ENCODE measurements at places on chromosomes 12 and 14. TPM values are rescaled to one million over a fixed set of nuclear protein-coding genes. Genes with fewer than 3 reads are reported as not detected.

GRCh38 chr14:46432516-46432915, 219.1 kb downstream of the RPL10L start:
- DNase-seq: no peak
- no peaks in the 10 kb centered on the region for H3K4me1 ChIP-seq
- no peak overlapping the region for H3K4me3 ChIP-seq
- H3K27ac ChIP-seq: no peak overlapping the region

DNA sequence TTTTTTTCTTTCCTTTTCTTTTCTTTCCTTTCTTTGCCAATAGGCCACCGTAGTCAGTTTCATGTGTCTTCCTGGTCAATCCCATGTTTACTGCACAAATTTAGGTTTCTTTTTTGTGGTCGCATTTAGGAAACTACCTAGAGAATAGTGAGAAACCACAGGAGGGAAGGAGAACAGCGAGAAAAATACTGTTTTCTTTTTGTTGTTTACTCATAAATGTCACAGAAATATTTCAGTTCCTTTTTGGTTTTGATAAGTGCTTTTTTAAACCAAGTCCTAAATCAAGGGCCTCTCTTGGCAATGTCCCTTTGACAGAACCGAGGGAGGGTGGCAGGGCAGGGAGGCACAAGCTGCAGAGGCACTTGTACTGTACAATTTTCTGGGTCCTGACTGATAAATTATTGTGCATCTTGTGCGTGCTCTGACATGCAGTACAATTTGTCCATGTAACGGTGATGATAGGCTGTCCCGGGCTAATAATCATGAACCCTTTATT, 326.1 kb downstream of the CACNA1C start:
- H3K27me3 ChIP-seq: no peaks in the 10 kb centered on the region
- no peak overlapping the region for H3K4me3 ChIP-seq
- no peak for DNase-seq
- H3K36me3 ChIP-seq: no peaks in the 10 kb centered on the region

- DNase-seq: no peak
- H3K4me3 ChIP-seq: no peak overlapping the region
- no peaks in the 10 kb centered on the region for H3K27me3 ChIP-seq
- peak overlapping the region; percentile 86 for H3K27ac ChIP-seq
Measured at GRCh38 chr12:111430433-111431353, 25.0 kb downstream of the SH2B3 start.

DNA sequence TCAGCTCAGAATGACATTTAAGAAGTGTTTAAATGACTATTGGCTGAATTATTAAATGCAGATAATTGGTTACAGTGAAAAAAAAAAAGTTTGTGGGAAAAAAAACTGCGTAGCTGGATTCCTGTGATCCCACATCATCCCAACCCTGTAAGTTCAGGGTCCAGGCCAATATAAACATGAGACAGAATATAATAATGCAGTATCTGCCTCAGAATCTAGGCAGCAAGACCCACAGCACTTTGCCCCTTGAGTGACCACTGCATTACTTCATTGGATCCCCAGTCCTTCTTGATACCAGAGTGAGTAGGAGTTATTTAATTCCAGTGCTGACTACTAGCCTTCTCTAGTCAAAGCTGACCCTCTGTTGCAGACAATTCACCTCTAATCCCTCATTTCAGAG, 272.6 kb downstream of the CCER1 start:
- no peak overlapping the region for H3K4me3 ChIP-seq
- no peaks in the 10 kb centered on the region for H3K36me3 ChIP-seq
- no peak for DNase-seq
- no peaks in the 10 kb centered on the region for H3K27me3 ChIP-seq
- no peaks in the 10 kb centered on the region for H3K4me1 ChIP-seq

- DNase-seq: no peak
- H3K36me3 ChIP-seq: no peaks in the 10 kb centered on the region
- H3K4me1 ChIP-seq: no peaks in the 10 kb centered on the region
- H3K4me3 ChIP-seq: no peak overlapping the region
- H3K27me3 ChIP-seq: no peaks in the 10 kb centered on the region
Measured at GRCh38 chr12:114820796-114821195, 136.8 kb upstream of the TBX3 start.

DNA sequence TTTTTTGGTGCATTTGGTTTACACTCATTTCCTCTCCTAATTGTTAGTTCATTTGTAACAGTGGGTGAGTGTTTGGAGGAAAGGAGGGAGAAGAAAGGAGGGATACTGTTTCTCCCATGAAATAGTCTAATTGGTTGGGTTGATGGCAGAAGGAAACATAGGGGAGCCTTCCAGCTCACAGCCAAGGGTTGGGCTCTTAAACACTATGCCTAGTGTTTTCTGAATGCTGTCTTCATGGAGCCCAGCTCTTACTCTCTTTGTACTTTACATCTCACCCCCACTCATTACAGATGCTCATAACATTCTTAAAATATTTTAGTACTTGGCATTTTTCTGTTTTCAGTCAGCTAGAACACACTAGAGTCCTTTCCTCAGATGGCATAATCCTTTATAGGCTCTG, 38.2 kb downstream of the BAZ2A start:
- peaks cover 23% of the 10 kb centered on the region for H3K36me3 ChIP-seq
- peaks cover 12% of the 10 kb centered on the region for H3K4me1 ChIP-seq
- H3K4me3 ChIP-seq: no peak overlapping the region
- no peak for DNase-seq

GRCh38 chr12:110619534-110619953, 5.6 kb downstream of the TCTN1 start:
- H3K27me3 ChIP-seq: no peaks in the 10 kb centered on the region
- H3K4me3 ChIP-seq: no peak overlapping the region
- H3K4me1 ChIP-seq: peaks cover 3% of the 10 kb centered on the region
- H3K27ac ChIP-seq: no peak overlapping the region

DNA sequence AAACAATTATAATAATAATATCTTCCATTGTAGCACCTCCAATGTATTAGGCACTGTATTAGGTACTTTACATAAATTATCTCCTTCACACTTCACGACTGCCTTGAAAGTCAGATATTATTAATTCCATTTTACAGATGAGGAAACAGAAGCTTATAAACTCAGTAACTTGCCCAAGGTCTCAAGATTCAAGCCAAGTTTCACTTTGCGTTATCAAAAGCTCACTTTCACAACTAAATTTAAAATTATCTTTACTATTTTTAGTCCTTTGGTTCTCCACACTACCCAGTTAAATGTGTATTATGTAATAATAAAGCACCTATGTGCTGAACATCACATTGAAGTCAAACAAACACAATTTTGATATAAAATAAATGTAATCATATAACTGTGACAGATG, 55.8 kb downstream of the NUMB start:
- no peak for DNase-seq
- no peaks in the 10 kb centered on the region for H3K27me3 ChIP-seq
- no peaks in the 10 kb centered on the region for H3K36me3 ChIP-seq
- H3K4me1 ChIP-seq: no peaks in the 10 kb centered on the region
- H3K4me3 ChIP-seq: no peak overlapping the region

GRCh38 chr14:95346266-95346665, 26.6 kb upstream of the CLMN start:
- no peaks in the 10 kb centered on the region for H3K4me1 ChIP-seq
- no peaks in the 10 kb centered on the region for H3K36me3 ChIP-seq
- H3K27ac ChIP-seq: no peak overlapping the region
- H3K4me3 ChIP-seq: no peak overlapping the region
- DNase-seq: no peak

Gene RNASE3
- 0.59 TPM for total RNA-seq

- no peaks in the 10 kb centered on the region for H3K36me3 ChIP-seq
- no peaks in the 10 kb centered on the region for H3K4me1 ChIP-seq
- no peak for DNase-seq
- H3K27ac ChIP-seq: no peak overlapping the region
- no peak overlapping the region for H3K4me3 ChIP-seq
- no peaks in the 10 kb centered on the region for H3K27me3 ChIP-seq
Measured at GRCh38 chr12:61536525-61536924, 723.7 kb upstream of the USP15 start.

DNA sequence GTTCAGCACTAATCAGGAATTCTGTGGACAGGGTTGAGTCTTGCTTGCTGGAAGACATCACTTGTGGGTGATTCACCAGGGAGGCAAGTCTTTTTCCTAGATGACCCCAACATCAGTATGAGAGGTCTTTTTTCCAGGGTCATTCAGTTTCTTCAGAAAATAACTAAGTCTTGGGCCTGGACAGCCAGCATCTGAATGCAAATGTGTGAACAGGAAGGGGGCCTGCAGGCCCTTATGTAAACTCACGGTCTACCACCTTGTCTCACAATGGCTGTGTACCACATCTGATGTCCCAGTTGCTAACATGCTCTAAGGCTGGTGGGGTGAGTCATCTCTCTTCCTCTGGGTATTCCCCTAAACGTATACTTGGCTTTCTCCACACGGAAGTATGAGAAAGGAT, 79.2 kb downstream of the HECTD4 start:
- H3K4me3 ChIP-seq: no peak overlapping the region
- DNase-seq: no peak
- H3K4me1 ChIP-seq: no peaks in the 10 kb centered on the region
- H3K27me3 ChIP-seq: no peaks in the 10 kb centered on the region
- no peak overlapping the region for H3K27ac ChIP-seq

DNA sequence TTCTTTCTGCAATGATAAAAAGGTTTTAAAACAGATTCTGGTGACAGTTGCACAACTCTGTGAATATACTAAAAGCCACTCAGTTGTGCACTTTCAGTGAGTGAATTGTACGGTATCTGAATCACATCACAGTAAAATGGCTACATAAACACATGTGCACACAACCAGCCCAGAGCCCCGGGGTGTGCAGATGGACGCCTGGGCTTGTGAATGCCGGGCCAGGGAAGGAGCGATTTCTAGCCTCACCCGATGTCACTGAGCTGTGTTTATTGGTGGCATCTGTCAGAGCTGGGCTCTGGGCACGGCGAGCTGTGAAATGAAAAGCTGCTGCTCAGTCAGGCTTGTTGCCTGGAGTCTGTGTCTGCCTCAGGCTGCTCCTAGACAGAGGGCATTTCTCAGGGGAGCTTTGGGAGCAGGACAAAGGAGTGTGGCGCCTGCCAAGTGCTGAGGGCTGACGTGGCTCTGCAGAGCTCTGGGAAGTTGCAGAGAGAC, 25.9 kb downstream of the RHOF start:
- H3K27me3 ChIP-seq: no peaks in the 10 kb centered on the region
- no peak for DNase-seq
- no peaks in the 10 kb centered on the region for H3K4me1 ChIP-seq
- no peaks in the 10 kb centered on the region for H3K36me3 ChIP-seq

- no peaks in the 10 kb centered on the region for H3K27me3 ChIP-seq
- H3K4me1 ChIP-seq: no peaks in the 10 kb centered on the region
- no peak overlapping the region for H3K4me3 ChIP-seq
- H3K36me3 ChIP-seq: no peaks in the 10 kb centered on the region
Measured at GRCh38 chr12:100951756-100952155, 157.2 kb downstream of the ANO4 start.

DNA sequence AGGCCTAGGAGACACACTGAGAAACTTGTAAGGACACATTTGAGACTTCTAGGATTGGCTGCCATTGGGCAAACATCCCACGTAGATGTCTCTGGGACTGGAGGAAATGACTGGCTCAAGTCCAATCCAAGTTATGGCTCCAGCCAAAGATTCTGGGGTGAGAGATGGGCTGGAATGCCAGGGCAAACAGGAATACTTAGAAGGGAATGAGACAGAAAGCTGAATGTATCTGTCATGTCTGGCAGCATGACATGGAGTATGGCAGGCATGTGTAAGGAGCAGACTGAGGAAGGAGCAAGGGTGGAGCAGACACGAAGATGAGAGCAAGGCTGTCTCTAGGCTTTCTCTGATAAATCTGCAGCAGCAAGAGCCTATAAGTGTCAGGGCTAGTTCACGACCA, 209.2 kb downstream of the PHLDA1 start:
- no peaks in the 10 kb centered on the region for H3K36me3 ChIP-seq
- no peaks in the 10 kb centered on the region for H3K4me1 ChIP-seq
- no peak overlapping the region for H3K27ac ChIP-seq
- no peak for DNase-seq

Gene PSME2
- total RNA-seq: 23.1 TPM

- DNase-seq: no peak
- no peak overlapping the region for H3K4me3 ChIP-seq
- H3K36me3 ChIP-seq: no peaks in the 10 kb centered on the region
- no peak overlapping the region for H3K27ac ChIP-seq
- H3K4me1 ChIP-seq: peaks cover 28% of the 10 kb centered on the region
Measured at GRCh38 chr12:104637604-104638003, 180.9 kb downstream of the CHST11 start.

- no peak for DNase-seq
- H3K4me3 ChIP-seq: no peak overlapping the region
- no peaks in the 10 kb centered on the region for H3K27me3 ChIP-seq
Measured at GRCh38 chr14:92728759-92729364, 19.6 kb downstream of the LGMN start.

GRCh38 chr12:70646850-70647249, 9.6 kb upstream of the PTPRB start:
- peaks cover 44% of the 10 kb centered on the region for H3K4me1 ChIP-seq
- H3K36me3 ChIP-seq: no peaks in the 10 kb centered on the region
- H3K27me3 ChIP-seq: no peaks in the 10 kb centered on the region
- DNase-seq: no peak
- H3K4me3 ChIP-seq: no peak overlapping the region
- H3K27ac ChIP-seq: no peak overlapping the region

GRCh38 chr12:119207063-119207560, 28.4 kb downstream of the HSPB8 start:
- no peak for DNase-seq
- no peaks in the 10 kb centered on the region for H3K4me1 ChIP-seq
- no peak overlapping the region for H3K4me3 ChIP-seq
- no peaks in the 10 kb centered on the region for H3K27me3 ChIP-seq
- no peaks in the 10 kb centered on the region for H3K36me3 ChIP-seq

DNA sequence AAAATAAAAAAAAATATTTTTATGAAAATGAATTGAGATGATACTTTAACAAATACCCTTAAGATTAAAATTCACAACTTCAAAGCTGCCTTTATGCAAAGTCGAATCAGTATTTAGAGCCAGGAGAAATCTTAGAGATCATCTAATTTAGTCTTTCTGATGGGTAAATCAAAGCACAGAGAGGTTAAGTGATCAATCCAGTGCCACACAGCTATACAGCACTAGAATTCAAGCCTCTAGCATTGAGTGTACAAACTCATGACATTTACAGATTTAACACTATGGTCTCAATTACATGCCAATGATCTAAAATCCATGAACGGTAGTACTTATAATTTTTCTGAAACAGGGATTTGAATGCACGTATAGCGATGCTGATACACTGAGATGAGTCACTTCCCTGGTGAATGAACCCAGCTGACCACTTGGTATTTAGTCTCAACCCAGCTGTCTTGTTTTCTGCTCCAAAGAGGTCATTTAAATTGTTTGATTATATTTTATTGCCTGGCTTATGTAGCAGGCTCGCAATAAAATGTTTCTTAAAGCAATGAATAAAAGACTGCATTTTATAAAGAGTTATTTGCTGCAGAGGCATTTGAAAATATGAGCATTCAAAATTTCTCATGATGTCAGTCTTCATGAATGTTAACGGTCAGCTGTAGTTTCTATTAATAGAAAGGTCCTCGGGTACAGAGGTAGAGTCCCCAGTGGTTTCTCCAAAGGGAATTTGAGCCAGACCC, 152.4 kb upstream of the PRICKLE1 start:
- H3K36me3 ChIP-seq: no peaks in the 10 kb centered on the region
- H3K27me3 ChIP-seq: no peaks in the 10 kb centered on the region
- peak overlapping the region; percentile 54 for H3K27ac ChIP-seq
- H3K4me3 ChIP-seq: no peak overlapping the region

- H3K4me1 ChIP-seq: no peaks in the 10 kb centered on the region
- H3K27ac ChIP-seq: peak overlapping the region; percentile 83
- H3K4me3 ChIP-seq: no peak overlapping the region
Measured at GRCh38 chr12:14395074-14395778, 29.7 kb downstream of the ATF7IP start.

- no peaks in the 10 kb centered on the region for H3K27me3 ChIP-seq
- no peak for DNase-seq
Measured at GRCh38 chr12:131938082-131938481, 9.0 kb downstream of the PUS1 start.
